ENCODE measurements at places on chromosomes 2 and 18.

- DNase-seq: no peak
These were observed 51.1 kb downstream of the SMAD7 start for GRCh38 chr18:48899558-48900174.

DNA sequence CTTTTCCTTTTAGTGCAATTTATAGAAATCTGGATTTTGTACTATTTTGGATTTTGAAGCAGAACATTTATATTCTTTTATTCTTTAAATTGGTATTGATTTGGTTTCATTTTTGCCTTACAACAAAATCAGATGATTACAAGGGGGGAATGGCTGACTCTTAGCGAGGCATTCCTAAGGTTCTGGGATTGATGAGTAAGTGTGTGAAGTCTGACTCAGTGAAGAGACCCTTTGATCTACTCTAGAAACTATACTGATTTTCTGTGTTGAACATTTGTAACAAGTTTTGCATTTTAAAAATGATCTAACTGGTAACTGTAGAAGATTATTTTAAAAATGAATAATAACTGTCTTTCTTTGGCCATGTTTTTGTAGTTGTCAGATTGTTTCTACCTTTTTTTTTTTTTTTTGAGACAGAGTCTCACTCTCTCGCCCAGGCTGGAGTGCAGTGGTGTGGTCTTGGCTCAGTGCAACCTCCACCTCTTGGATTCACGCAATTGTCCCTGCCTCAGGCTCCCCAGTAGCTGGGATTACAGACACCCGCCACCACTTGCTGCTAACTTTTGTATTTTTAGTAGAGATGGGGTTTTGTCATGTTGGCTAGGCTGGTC lies 48.7 kb downstream of the TTC39C start:
- no peak for DNase-seq

DNA sequence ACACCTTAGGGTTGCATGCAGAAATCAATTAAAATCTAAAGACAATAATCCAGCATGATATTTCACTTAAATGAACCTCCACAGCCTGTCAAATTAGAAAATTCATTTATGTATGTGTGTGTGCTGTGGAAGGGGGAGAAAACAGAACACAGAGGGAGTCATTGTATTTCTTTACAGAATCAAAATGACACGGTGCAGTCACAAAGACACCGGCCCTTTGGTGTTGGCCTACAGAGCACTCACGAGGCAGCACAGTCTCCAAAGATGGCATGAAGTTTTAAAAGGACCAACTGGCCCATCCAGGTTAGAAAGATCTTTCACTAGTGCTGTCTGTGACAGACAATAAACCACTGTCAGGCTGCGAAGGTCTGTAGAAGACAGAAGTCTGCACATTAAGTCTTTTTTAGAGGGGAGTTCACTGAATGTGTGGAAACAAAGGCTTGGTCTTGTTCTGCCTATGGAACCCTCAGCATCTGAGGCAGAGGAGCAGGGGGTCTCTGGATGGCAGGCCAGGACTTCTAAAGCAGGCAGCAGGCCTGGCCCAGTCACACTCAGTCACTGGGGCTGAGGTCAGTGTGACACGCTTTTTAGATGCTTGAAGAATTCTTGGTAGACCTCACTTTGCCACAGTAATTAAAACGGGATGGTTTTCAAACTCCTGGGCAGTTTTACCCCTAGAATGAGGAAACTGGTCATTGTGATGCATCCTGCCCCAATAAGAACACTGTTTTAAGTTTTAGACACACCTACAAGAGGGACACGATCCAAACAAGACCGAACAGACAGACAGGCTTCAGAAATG lies 184.9 kb downstream of the AFF3 start:
- DNase-seq: no peak

- DNase-seq: no peak
These were observed 57.7 kb downstream of the BIN1 start for GRCh38 chr2:127048969-127049897.

Measured in NCI-H1092 treated with DMSO at 0.1 percent for 48 hours (cell line).